ENCODE measurements at places on chromosomes 5 and 9. TPM values are rescaled to one million over a fixed set of nuclear protein-coding genes. Genes with fewer than 3 reads are reported as not detected.

- no peaks in the 10 kb centered on the region for H3K4me1 ChIP-seq
- H3K27ac ChIP-seq, result no peak overlapping the region
- DNase-seq, result no peak
- H3K4me3 ChIP-seq, result no peak overlapping the region
- no peaks in the 10 kb centered on the region for H3K36me3 ChIP-seq
These were observed 109.0 kb upstream of the TAS2R1 start for GRCh38 chr5:9739135-9739534.

GRCh38 chr9:134210908-134211810 lies 46.8 kb upstream of the RNU6ATAC start:
- H3K27me3 ChIP-seq, result no peaks in the 10 kb centered on the region
- H3K4me1 ChIP-seq, result peaks cover 60% of the 10 kb centered on the region
- peak; percentile 89 for DNase-seq
- H3K27ac ChIP-seq, result peak overlapping the region; percentile 51
- H3K4me3 ChIP-seq, result no peak overlapping the region
- no peaks in the 10 kb centered on the region for H3K36me3 ChIP-seq

Gene DAB2
- 79.7 TPM for total RNA-seq

GRCh38 chr5:65012301-65012892 lies 243.7 kb downstream of the CWC27 start:
- DNase-seq, result no peak
- no peaks in the 10 kb centered on the region for H3K36me3 ChIP-seq
- H3K4me1 ChIP-seq, result peaks cover 2% of the 10 kb centered on the region
- no peak overlapping the region for H3K4me3 ChIP-seq
- no peaks in the 10 kb centered on the region for H3K27me3 ChIP-seq
- no peak overlapping the region for H3K27ac ChIP-seq

DNA sequence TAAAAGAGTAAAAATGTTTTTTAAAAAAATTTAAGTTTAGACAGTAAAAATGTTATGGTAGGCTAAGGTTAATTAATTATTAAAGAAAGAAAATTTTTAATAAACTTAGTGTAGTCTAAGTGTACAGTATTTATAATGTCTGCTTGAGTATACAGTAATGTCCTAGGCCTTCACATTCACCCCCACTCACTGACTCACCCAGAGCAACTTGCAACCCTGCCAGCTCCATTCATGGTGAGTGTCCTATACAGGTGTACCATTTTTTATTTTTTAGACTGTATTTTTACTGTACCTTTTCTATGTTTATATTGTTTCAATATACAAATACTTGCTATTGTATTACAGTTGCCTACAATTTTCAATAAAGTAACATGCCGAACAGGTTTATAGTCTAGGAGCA lies 234.1 kb downstream of the AUH start:
- no peak overlapping the region for H3K27ac ChIP-seq
- no peak for DNase-seq
- no peaks in the 10 kb centered on the region for H3K4me1 ChIP-seq
- H3K27me3 ChIP-seq, result no peaks in the 10 kb centered on the region

- no peak for DNase-seq
- H3K4me1 ChIP-seq, result no peaks in the 10 kb centered on the region
- H3K27me3 ChIP-seq, result no peaks in the 10 kb centered on the region
- H3K27ac ChIP-seq, result no peak overlapping the region
- no peak overlapping the region for H3K4me3 ChIP-seq
These were observed 31.1 kb upstream of the TRIM14 start for GRCh38 chr9:98150164-98150563.

Gene SLC25A48
- 0.18 TPM for total RNA-seq

DNA sequence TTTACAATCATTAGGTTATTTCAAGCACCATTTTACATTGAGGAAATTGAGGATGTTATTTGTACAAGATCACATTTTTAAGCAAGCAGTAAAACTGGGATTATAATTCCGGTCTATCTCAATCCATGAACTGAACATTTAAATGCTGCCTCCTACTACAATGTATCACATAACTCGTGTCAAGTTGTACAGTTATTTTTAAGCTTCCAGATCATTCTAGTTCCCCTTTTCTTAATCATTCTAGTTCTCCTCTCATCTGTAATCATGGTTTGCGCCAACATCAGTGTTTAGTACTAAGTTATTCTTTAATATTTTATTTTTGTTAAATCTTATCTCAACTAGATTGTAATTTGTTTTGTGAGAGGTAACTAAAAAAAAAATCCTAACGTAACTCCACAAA lies 2.4 kb upstream of the UHRF2 start:
- H3K36me3 ChIP-seq, result no peaks in the 10 kb centered on the region
- H3K27ac ChIP-seq, result peak overlapping the region; percentile 78
- no peaks in the 10 kb centered on the region for H3K27me3 ChIP-seq
- no peak overlapping the region for H3K4me3 ChIP-seq
- DNase-seq, result no peak

- H3K36me3 ChIP-seq, result peaks cover 7% of the 10 kb centered on the region
- DNase-seq, result no peak
- H3K4me1 ChIP-seq, result no peaks in the 10 kb centered on the region
- H3K27me3 ChIP-seq, result no peaks in the 10 kb centered on the region
- H3K27ac ChIP-seq, result no peak overlapping the region
These were observed 31.2 kb downstream of the HMGCS1 start for GRCh38 chr5:43281840-43282658.

Gene CCDC127
- 6.6 TPM for total RNA-seq

- no peak overlapping the region for H3K4me3 ChIP-seq
- H3K27me3 ChIP-seq, result no peaks in the 10 kb centered on the region
- H3K36me3 ChIP-seq, result no peaks in the 10 kb centered on the region
- DNase-seq, result no peak
These were observed 7.7 kb upstream of the CKMT2 start for GRCh38 chr5:81225463-81225862.

GRCh38 chr5:127428748-127429147 lies 88.7 kb upstream of the PRRC1 start:
- no peaks in the 10 kb centered on the region for H3K27me3 ChIP-seq
- peaks cover 20% of the 10 kb centered on the region for H3K4me1 ChIP-seq
- peak; percentile 20 for DNase-seq
- no peak overlapping the region for H3K4me3 ChIP-seq
- H3K27ac ChIP-seq, result no peak overlapping the region
- H3K36me3 ChIP-seq, result peaks cover 15% of the 10 kb centered on the region

- no peak overlapping the region for H3K27ac ChIP-seq
- peaks cover 6% of the 10 kb centered on the region for H3K4me1 ChIP-seq
- H3K36me3 ChIP-seq, result no peaks in the 10 kb centered on the region
- no peak for DNase-seq
- no peaks in the 10 kb centered on the region for H3K27me3 ChIP-seq
- no peak overlapping the region for H3K4me3 ChIP-seq
These were observed 74.7 kb upstream of the ANXA1 start for GRCh38 chr9:73076970-73077369.

DNA sequence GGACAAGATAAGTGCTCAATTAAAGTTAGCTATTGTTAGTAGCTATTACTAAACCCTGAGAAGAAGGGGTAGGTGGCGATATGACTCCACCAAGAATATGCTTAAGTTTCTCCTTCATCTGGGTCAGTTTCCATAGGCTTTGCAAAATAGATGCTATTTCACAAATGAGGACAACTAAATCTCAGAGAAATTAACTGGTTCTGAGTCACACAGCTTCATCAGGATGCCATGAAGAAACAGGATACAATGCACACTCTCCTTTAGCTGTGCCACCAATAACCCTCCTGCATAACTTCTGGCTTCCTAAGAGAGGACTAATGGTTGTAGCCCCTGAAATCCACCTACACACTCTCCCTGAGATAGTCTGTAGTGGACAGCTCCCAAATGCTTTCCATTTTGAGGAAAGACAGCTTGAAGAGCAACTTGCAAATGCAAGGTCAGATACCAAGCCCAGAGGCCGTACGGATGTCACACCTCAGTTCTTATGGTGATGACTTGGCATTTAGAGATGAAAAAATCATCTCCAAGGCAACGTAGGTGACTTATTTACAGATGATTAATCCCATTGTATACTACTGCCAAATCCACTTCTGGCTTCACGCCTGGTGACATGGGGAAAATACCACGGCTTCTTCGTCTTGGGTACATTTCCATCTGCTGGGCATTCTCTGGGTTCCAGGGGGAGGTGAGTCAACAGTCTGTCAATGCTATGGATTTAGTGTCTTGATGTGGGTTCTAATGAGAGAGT lies 251.4 kb upstream of the IL12B start:
- no peaks in the 10 kb centered on the region for H3K4me1 ChIP-seq
- no peak overlapping the region for H3K4me3 ChIP-seq
- H3K36me3 ChIP-seq, result no peaks in the 10 kb centered on the region
- peak; percentile 7 for DNase-seq
- no peaks in the 10 kb centered on the region for H3K27me3 ChIP-seq

DNA sequence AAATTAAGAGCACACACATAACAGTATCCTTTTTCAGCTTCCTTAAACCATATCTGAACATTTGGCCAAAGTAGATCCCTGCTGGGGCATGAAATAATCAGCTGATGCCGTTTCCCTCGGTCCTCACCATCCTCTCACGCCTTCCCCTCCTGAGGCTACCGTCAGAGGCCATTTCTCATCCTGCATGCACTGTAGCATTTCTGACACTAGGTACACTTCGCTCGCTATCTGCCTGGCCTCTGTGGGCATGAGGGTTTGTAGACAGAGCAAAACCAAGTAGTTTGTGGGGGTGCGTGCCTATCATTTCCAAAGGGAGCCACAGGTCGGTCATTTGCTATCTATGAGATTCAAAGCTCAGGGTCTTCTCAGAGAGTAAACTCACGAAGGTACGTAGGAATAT lies 131.9 kb downstream of the BOD1 start:
- H3K27ac ChIP-seq, result no peak overlapping the region
- no peaks in the 10 kb centered on the region for H3K4me1 ChIP-seq
- no peaks in the 10 kb centered on the region for H3K36me3 ChIP-seq
- no peak overlapping the region for H3K4me3 ChIP-seq
- peaks cover 3% of the 10 kb centered on the region for H3K27me3 ChIP-seq
- DNase-seq, result no peak

Gene SAPCD2
- total RNA-seq, result 4.2 TPM

Gene ELL2
- total RNA-seq, result 2.7 TPM

Gene LCNL1
- total RNA-seq, result 0.53 TPM

GRCh38 chr5:55141945-55142690 lies 17.9 kb upstream of the GPX8 start:
- DNase-seq, result no peak
- H3K27ac ChIP-seq, result no peak overlapping the region
- H3K36me3 ChIP-seq, result no peaks in the 10 kb centered on the region

DNA sequence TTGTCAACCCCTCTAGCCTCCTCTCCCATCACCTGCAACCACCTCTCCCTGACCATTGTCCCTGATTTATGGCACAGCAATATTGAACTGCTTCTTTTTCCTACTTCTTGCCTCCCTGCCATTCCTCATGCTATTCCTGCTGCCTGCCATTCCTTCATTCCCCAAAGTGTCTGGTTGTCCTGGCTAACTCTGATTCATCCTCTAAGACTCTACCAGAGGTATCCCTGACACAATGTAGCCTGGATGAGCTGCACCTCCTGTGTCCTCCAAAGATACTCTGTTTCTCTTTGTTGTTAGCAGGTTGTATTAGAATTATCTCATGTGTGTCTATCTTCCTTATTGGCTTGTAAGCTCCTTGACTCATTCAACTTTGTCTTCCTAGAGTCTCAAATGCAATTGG lies 53.5 kb upstream of the PTPN3 start:
- no peak overlapping the region for H3K27ac ChIP-seq
- no peak overlapping the region for H3K4me3 ChIP-seq
- no peaks in the 10 kb centered on the region for H3K36me3 ChIP-seq
- DNase-seq, result no peak
- H3K27me3 ChIP-seq, result no peaks in the 10 kb centered on the region

GRCh38 chr5:108629779-108630528 lies 117.7 kb upstream of the FER start:
- no peak overlapping the region for H3K4me3 ChIP-seq
- H3K4me1 ChIP-seq, result no peaks in the 10 kb centered on the region
- H3K27ac ChIP-seq, result no peak overlapping the region
- no peaks in the 10 kb centered on the region for H3K27me3 ChIP-seq
- no peaks in the 10 kb centered on the region for H3K36me3 ChIP-seq

- peaks cover 34% of the 10 kb centered on the region for H3K27me3 ChIP-seq
- no peak overlapping the region for H3K27ac ChIP-seq
- H3K4me1 ChIP-seq, result peaks cover 13% of the 10 kb centered on the region
These were observed 23.2 kb upstream of the TMEM250 start for GRCh38 chr9:136141682-136142413.

- peaks cover 33% of the 10 kb centered on the region for H3K4me1 ChIP-seq
- H3K36me3 ChIP-seq, result peaks cover 17% of the 10 kb centered on the region
- H3K4me3 ChIP-seq, result peak overlapping the region; percentile 71
- peak; percentile 43 for DNase-seq
These were observed 492 bp downstream of the RABL6 start for GRCh38 chr9:136808075-136808805.

- H3K27ac ChIP-seq, result no peak overlapping the region
- peaks cover 11% of the 10 kb centered on the region for H3K4me1 ChIP-seq
These were observed 37.4 kb downstream of the ARHGEF37 start for GRCh38 chr5:149618581-149619248.

- no peaks in the 10 kb centered on the region for H3K36me3 ChIP-seq
- DNase-seq, result no peak
- H3K4me3 ChIP-seq, result no peak overlapping the region
- no peak overlapping the region for H3K27ac ChIP-seq
- peaks cover 16% of the 10 kb centered on the region for H3K4me1 ChIP-seq
These were observed 134.5 kb downstream of the SIL1 start for GRCh38 chr5:139063664-139064054.

Gene ANKRD33B
- total RNA-seq, result 1.7 TPM

- no peak for DNase-seq
- H3K27ac ChIP-seq, result no peak overlapping the region
- no peaks in the 10 kb centered on the region for H3K36me3 ChIP-seq
- no peak overlapping the region for H3K4me3 ChIP-seq
These were observed 517.9 kb upstream of the ITGA1 start for GRCh38 chr5:52269859-52270258.

GRCh38 chr5:124996764-124997077 lies 250.3 kb upstream of the ZNF608 start:
- no peak overlapping the region for H3K27ac ChIP-seq
- no peaks in the 10 kb centered on the region for H3K27me3 ChIP-seq
- no peak for DNase-seq

DNA sequence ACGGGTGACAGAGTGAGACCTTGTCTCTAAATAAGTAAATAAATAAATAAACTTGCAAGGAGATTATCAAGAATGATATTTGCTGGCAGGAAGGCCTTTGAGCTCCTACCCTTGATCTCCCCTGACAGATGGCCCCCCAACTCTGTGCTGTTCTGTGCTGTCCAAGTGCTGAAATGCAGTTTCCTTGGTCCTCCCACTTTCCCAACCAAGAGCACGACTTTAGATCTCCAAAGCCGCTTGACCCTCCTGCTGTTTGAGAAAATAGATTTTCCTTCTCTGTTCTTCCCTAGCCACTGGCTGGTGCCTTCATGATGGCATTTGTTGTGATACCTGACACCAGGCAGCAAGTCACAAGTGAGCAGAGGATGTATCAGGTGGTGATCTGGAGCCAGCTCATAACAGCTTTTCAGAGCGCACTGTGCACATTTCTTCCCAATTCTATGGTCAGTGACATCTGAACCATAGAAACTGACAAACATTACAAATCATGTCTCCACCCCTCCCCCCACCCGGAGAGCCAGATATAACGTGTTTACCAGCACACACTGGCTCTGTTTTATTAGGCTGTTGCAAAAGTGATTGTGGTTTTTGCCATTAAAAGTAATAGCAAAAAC lies 80.0 kb upstream of the PUM3 start:
- no peak overlapping the region for H3K27ac ChIP-seq
- no peaks in the 10 kb centered on the region for H3K4me1 ChIP-seq
- H3K36me3 ChIP-seq, result no peaks in the 10 kb centered on the region
- no peak overlapping the region for H3K4me3 ChIP-seq
- DNase-seq, result peak; percentile 15
- no peaks in the 10 kb centered on the region for H3K27me3 ChIP-seq

Gene TERT
- total RNA-seq, result not detected

Gene PKD2L2
- 1.2 TPM for total RNA-seq
